DMS79 treated with DMSO at 0.1 percent for 48 hours (cell line): ENCODE measurements at places on chromosomes 12 and 14.

DNA sequence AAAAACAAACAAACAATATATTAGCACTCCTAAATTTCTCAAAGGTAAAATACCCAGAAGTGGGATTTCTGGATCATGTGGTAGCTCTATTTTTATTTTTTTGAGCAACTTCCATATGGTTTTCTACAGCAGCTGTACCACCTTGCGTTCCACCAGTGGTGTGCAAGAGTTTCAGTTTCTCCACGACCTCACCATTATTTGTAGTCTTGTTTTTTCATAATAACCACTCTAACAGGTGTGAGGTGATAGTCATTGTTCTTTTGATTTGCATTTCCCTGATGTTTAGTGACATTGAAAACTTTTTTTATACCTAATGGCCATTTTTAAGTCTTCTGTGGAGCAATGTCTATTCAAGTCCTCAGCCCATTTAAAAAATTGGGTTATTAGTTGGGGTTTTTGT, 127.3 kb upstream of the SLC38A2 start:
- no peak for DNase-seq

DNA sequence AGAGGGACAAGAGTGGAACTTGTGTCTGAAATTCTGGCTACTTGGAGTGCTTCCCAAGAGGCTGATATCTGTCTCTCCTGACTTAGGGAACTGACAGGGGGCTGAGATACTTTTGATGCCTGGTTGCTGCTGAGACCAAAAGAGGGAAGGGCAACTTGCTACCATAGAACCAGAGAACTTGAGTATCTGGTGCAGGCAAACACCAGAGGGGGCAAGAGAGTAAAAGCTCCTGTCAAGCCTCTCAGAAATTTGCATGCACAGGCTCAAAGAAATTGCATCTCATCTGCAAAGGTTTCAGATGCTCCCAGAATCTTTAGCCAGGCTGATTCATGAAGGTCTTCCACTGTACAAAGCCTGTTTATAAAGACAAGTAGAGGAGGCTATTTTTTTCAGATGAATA, 391.3 kb upstream of the FOXG1 start:
- DNase-seq = no peak

- DNase-seq = no peak
Measured at GRCh38 chr12:124566997-124567672, at the start of gene NCOR2. Gene NCOR2, minus strand, starts transcription at chr12:124567612. Its CDS starts 72,361 bp downstream, at chr12:124495251.

DNA sequence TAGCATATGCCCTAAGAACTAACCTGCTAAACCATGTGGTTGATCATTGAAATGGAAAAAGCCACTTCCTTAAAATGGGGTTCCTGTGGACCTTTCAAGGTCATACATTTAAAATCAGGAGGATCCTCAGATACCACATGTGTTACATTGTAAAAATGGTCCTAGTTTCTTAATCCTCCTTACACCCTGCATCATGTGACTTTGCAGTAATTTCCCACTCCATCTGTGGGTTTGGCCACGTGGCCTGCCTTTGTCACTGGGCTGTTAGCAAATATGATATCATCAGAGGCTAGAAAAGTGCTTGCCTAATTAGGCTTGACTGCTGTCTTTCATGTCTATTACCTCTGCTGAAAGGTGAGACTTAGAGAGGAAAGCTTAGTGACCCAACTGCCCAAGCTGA, 70.7 kb downstream of the CMKLR1 start:
- DNase-seq = no peak

DNA sequence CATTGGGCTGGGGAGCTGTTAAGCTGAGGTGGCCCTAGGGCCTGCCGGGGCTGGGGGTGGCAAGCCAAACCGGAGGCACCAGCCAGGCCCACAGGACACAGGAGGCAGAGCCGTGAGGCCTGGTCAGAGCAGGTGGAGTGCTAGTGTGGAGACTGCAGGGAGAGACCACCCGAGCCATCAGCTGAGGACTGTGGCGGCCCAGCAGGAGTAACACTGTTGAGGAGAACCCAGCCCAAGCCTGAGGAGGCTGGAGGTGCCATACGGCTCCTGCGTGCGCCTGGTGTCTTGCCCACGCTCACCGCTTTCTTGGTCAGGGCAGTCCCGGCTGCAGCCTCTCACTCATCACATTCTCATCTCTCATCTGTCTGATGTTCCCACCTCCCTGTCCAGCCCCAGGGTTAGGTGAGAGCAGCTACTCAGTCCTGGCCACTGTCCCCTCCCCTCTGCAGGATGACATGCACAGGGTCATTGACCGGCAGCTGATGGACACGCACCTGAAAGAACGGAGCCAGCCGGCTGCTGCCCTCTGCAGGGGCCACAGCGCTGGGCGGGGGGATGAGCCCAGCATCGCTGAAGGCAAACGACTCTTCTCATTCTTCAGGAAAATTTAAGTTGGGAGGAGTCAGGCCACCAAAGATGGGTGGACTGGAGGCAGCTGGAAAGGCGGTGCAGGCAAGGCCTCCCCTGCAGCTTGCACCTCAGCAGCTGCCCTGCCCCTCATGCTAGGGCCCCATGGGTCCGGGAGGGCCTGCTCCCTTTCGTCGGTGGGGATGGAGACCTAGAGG, 23.8 kb downstream of the RAB35 start:
- DNase-seq = no peak

DNA sequence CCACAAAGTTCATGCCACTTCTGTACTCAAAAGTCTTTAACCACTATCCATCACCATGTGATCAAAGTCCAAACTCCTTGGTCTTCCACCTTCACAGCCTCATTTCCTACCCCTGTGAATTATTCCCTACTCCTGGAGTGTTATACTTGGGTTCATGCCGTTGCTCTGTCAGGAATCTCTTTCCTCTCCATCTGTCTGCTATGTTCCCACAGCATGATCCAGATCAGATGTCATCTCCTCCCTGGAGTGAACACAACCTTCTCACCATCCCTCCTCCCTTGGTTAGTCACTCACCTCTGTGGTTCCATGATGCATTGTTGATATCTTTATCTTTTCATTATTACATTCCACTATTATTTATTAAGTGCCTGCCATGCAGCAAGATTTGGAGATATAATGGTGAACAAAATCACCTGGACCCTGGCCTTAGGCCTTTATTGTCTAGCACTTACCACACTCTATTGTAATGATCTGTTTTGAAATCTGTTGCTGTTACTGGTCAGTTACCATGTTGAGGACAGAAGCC, 22.4 kb downstream of the LACRT start:
- DNase-seq = no peak

DNA sequence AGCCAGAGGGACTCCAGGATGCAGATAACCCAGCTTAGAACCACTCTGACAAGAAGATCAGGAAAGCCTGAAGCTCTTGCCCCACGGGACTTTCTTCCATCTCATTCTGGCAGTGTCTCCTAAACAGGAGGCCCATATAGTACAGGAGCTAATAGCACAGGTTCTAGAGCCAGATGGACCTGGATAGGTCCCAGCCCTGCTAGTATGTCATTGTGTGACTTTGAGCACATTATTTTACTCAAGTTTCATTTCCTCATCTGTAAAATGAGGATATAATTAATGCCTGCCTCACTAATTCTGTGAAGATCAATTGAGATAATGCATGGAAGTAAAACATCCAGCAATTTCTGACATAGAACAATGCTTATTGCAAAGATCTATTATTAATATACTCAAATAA, 66.5 kb upstream of the GZMB start:
- no peak for DNase-seq

- DNase-seq = no peak
Measured at GRCh38 chr12:3216726-3217682, 139.8 kb downstream of the TSPAN9 start.

DNA sequence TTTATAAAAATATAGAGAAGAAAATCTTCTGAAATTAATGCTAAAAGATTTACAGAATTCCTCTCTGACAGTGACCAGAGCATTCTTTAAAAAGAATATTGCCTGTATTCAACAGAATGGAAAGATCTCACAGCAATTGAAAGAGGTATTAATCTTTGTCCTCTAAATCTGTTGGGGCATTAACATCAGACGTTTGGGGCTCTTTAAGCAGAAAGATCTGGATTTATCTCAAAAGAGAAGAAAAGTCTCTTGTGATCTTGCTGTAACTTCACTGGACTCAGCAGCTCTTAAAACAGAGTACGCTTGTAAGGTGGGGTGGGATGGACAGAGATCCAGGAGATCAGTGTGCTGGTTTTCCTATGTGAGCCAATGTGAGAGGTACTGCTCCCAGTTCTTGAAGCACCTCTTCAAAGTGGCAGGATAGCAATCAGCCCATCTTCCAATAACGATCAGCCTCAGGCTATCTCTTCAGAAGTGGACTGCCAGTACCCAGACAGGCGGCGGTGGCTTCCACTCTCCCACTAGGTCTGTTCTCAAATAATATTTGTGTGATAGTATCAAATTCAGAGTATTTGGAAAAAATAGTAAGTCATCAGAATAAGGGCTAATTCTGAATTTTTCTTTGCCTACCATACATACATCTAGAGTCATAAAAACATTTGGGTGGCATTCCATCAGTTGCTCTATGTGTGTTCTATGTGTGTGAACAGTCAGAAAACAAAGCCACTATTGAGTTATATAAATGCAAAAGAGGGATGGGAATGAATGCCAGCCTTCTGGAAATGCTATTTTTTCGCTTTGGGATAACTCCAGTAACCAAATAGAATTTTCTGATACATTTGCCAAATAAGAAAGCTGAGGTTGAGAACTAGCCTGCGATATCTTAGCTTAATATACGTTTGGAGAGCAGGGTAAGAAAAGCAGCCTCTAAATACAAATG, 237.4 kb upstream of the RGS6 start:
- no peak for DNase-seq

GRCh38 chr12:92431146-92431545, 271.6 kb upstream of the PLEKHG7 start:
- DNase-seq = no peak

DNA sequence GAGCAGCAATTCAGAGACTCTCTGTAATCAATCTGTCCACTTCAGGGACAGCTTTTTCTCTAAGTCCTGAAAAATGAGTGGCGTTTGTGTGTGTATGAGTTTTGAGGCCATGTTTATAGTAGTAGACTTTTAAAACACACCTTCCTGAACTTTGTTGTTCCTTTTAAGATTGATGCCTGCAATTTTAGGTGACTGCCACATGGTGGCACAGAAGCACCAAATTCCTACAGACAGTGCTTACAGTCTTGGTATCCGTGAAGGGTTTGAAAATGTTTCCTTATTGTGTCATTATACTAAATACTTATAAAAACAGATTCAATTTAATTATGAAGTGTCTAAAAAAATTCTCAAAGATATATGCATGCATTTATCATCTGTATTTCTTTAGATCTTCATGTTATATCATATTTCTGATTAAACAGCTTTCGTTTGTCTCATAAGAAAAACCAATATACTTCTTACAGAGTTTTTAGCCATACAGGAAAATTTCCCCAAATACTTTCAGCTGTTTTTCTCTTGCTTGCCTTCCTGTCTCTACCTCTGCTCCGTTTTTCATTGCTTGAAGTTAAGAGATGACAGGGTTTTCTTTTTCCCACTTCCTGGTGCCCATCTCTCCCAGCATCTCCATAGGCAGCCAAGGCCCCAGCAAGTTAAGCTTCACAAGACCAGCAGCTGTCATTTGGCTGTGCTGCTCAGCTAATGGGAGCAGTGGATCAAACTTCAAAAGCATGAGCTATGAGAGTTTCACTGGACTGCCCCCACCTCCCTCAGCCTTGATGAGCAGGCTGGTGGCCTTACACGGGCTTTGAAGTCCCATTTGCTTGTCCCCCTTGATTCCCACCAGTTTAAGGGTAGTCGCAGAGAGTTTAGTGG, 259.6 kb downstream of the AKAP6 start:
- DNase-seq = no peak

GRCh38 chr12:31250179-31250578, 75.8 kb downstream of the SINHCAF start:
- DNase-seq = no peak

- DNase-seq = no peak
Measured at GRCh38 chr14:101956179-101956885, 8.0 kb upstream of the DYNC1H1 start.

DNA sequence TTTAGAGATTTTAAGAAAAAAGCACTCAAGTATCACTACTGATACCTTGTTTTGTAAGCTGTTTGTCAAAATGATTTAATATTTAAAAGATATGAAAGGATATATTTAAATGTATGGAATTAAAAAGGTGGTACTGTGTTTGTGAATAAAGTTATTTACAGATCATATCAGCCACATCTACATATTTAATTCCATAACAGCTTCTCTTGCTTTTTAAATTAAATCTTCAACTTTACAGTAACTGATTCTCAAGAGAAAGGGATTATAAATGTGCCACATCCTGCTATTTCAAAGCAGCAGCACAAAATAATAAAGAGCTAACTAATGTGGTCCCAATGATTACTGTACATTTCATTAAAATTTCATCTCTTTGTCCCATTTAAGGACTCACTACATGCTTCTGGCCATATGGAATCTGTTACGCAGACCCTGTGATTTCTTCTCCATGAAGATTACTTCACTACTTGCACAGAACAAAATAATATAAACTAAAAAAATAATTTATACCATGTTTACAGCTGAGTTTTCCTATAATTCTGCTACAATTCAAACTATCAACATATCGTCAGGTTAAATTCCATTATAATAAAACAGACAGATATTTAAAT, 117.8 kb downstream of the MED13L start:
- no peak for DNase-seq

- DNase-seq = no peak
Measured at GRCh38 chr12:6494968-6495367, 1.1 kb downstream of the NCAPD2 start.

DNA sequence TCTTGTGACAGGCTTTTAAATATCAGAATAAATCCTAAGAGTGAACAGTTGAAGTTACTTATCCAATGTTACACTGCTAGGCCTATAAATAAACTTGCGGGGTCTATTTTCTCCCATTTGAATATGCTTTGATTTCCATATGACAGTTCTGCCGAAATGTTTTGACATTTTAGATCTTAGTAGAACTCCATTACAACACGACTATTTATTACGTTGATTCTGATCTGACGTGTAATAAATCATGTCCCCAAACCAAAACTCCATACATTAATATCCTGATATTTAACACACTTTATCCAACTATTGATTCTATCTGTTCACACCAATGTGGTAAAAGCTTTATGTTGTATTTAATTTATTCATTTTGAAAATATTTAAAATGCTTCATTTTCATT, 16.1 kb upstream of the NEMF start:
- no peak for DNase-seq

GRCh38 chr12:4607056-4607455, 41.8 kb downstream of the AKAP3 start:
- no peak for DNase-seq

DNA sequence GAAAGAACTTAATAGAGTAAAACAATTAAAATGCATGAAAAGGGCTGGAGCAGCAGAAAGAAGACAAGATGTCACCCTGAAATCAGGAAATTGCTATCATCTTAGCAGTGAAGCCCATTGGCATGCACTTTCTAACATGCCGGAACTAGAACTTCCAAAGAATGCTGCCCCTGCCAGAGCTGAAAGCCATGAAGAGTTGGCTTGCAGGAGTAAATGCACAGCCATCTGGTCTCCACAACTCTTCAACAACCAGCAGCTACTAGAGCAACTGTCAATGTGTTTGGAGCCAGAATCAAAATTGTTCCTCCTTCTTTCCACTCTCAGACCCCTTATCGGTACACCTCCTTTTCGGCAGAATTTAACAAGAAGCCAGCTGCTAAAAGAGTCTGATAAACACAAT, 414.1 kb downstream of the KCNH5 start:
- no peak for DNase-seq
